SHP77 treated with DMSO at 0.1 percent for 48 hours (cell line): ENCODE measurements at places on chromosomes 5 and 9.

DNA sequence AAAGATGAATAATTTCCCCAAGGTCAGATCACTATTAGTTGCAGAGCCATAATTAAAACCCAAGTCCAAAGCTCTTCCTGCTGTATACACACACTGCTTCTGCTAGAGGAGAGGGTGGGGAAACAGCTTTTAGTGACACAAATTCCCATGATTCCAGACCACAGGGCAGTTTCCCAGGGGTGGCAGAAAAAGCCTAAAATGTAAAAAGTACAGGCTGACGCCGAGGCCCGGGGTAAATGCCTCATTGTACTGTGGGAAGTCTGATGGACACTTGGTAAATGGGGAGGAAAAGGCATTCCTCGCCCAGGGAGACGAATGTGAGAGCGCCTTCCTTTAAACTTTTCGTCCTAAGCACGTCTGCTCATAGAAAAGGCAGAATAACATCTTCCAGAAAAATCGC is 65.7 kb downstream of the DENND1A start:
- no peak for DNase-seq

DNA sequence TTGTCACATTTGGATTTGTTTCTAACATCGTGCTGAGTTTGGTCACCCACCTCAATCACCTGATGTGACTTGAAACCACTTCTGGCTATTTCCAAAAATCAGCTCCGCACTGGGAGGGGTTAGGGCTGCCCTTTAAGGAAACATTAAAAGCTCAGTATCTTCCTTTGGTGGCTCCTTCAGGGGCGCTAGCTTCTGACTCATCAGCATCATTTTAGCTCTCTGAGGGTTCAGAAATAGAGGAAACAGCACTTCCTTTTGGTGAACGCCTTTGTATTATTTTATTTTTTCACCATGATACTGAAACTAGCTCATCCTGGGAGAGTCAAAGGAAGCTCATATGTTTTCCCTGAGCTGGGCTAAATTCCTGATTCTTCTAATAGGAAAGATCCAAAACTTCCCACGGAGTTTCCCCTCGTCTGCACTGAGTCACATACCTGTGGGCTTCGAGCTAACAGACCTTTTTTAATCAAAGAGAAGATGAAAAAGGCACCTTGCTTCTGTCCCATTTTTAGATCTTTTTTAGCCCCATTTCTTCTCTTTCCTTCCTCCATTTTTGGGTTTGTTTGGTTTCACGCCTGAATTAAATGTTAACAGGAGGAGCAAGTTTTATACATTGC is 48.2 kb downstream of the ROPN1L start:
- DNase-seq = no peak

DNA sequence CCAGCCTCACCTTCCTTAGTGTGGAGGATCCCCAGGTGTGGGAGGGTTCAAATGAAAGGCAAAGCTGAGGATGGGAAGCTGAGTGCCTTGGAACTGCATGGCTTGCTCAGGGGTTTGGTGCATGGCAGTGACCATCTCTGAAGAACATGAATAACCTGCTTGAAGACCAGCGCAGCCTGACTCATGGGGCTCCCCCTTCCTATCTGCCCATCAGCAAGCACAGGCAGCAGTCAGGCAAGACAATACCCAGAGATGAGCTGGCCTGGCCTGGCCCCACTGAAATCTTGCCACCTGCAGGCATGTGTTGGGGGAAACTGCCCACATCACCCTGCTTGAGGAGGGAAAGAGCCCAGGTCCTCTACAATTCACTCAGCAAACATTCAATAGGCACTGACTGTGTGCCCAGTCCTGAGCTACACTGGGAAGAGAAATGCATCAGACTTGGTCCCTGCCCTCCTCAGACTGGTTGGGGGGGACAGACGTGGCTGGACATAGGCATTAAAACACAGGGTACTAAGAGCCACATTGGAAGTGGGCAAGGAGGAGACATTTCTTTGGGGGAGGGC is 105.0 kb upstream of the ALDH1B1 start:
- DNase-seq = no peak

- no peak for DNase-seq
Measured at GRCh38 chr9:82532504-82533180, 530.3 kb downstream of the RASEF start.

DNA sequence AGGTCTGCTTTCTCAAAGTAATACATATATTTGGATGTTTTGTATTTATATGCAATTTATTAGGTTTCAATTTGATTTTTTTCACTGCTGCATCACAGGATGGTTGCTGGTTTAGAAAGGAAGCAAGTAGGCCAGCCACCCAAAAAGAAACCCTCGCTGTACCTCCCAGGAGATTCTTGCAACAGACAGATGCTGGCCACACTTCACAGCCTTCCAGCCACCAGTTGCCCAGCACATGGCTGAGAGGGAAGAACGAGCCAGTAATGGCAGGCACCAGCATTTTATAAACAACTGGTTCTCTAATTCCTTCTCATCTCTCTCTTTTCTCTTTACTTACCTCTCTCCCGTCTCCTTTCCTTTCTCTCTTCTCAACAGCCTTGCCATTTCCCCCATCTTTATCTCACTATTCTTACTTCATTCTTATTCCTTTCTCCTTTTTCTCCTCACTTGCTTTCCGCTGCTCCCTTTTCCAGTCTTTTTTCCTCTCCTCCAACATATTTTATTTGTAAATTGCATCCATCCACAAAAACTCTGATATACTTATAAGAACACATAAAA is 38.9 kb downstream of the EFNA5 start:
- no peak for DNase-seq
